ENCODE measurements at places on chromosomes 12 and 14.

GRCh38 chr12:117980616-117981015, 11.8 kb upstream of the KSR2 start:
- DNase-seq: no peak

GRCh38 chr12:124278389-124279101, 16.3 kb upstream of the RFLNA start:
- no peak for DNase-seq

- no peak for DNase-seq
Observed at GRCh38 chr12:40343124-40343523, 118.3 kb downstream of the LRRK2 start.

DNA sequence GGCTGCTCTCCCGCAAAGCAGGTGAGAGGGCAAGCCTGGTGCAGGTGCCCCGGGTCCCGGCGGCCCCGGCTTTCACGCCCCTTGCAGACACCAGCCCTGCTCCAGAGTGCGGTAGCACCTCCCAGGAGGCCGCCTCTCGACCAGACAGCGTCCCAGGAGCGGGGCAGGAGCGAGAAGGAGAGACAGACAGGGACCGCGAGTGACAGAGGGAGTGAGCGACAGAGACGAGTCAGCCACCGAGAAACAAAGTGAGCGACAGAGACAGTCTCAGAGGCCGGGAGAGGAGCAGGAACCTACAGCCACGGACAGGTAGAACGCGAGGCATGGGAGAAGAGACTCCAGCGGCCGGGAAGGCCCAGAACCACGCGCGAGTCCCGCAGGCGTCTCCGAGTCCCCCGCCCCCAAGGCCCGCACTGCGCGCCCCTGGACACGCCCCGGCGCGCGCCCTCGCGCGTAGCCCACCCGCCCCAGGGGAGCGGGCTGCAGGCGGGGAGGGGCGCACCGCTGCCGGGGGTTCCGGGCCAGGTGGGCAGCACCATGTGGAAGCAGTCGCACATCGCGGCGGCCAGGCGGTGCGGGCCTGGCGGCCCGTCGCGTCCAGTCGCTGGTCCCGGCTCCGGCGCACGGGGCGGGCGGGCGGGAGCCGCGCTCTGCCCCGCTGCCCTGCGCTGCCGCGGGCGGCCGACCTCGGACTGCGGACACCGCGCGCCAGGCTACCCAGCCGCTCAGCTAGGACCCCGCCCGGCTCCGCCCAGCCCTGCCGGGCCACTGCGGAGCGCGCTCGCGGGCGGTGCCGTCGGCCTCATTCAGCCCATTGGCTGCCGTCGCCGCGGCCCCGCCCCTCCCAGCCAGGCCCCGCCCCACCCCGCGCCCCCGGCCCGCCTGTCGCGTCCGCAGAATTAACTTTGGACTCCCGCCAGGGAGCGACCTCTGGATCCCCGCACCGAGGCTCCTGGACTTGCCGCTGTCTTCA, at the start of gene AHNAK2:
AHNAK2 (minus strand) TSS at position 694 of the 973 bp plus-strand sequence; CDS start at position 557, 137 bp downstream.
- peak; percentile 65 for DNase-seq

- peak; percentile 97 for DNase-seq
Observed at GRCh38 chr14:75274899-75275569, 3.6 kb upstream of the FOS start.
